Muscle of back (tissue), 13 donors: ENCODE measurements at places on chromosomes 2 and 18. TPM values are rescaled to one million over a fixed set of nuclear protein-coding genes. Genes with fewer than 3 reads are reported as not detected.

- no peak for DNase-seq
These were observed 37.1 kb downstream of the SH2D6 start for GRCh38 chr2:85455552-85456090.

GRCh38 chr2:28972778-28973335 is 8.2 kb upstream of the TOGARAM2 start:
- DNase-seq: no peak

- DNase-seq: no peak
These were observed 179.3 kb upstream of the GYPC start for GRCh38 chr2:126476691-126477090.

- DNase-seq: no peak
These were observed 706 bp downstream of the AGPS start for GRCh38 chr2:177393203-177393755.

DNA sequence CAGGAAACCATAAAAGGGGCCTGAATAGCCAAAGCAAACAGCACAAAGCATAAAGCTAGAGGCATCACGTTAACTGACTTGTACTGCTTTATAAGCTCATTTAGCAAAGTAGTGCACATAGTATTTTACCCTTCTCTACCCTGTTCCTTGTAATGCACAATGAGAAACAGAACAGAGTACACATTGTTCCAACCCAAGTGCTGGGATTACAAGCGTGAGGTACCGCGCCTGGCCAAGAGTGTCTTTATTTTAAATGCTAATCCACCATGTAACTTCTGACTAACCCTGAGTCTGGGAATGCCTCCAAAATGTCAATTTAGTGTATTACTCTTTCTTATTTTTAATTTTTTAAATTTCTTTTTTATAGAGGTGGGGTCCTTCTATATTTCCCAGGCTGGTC is 46.4 kb upstream of the STON1 start:
- DNase-seq: no peak

GRCh38 chr2:188046437-188046836 is 245.2 kb upstream of the GULP1 start:
- DNase-seq: peak; percentile 30

The NCKAP1 gene
- polyA plus RNA-seq: 102 TPM

The TMEM182 gene
- polyA plus RNA-seq: 174 TPM

The CD8B2 gene
- not detected for polyA plus RNA-seq

The NOSTRIN gene
- 11.6 TPM for polyA plus RNA-seq

The RAB6C gene
- 0.32 TPM for polyA plus RNA-seq

The L3MBTL4 gene
- 1.2 TPM for polyA plus RNA-seq
